ENCODE measurements at places on chromosomes 3 and 15. TPM values are rescaled to one million over a fixed set of nuclear protein-coding genes. Genes with fewer than 3 reads are reported as not detected.

Gene SACM1L
- total RNA-seq: 52.8 TPM

Gene RNU5B-1
- total RNA-seq: not detected

Gene ILDR1
- total RNA-seq: 0.68 TPM

Gene AMIGO3
- total RNA-seq: 3.0 TPM

DNA sequence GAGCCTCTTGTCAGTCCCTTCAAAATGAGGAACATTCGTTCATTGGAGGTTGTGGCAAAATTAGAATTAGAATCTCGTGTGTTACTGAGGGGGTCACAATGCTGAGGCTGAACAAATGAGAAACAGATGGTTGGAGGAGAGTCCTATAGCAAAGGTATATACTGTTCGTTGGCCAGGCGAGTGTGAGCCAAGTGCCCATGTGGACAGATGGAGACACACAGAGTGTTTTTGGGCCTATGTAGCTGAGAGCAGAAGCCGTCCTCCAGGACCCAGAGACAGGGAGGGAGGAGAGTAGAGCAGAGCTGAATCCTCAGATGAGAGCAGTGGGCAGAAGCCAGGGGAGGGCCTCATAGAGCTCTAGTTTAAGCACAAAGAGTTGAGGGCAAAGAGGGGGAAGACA is 98.9 kb downstream of the NR1D2 start:
- no peak for DNase-seq

DNA sequence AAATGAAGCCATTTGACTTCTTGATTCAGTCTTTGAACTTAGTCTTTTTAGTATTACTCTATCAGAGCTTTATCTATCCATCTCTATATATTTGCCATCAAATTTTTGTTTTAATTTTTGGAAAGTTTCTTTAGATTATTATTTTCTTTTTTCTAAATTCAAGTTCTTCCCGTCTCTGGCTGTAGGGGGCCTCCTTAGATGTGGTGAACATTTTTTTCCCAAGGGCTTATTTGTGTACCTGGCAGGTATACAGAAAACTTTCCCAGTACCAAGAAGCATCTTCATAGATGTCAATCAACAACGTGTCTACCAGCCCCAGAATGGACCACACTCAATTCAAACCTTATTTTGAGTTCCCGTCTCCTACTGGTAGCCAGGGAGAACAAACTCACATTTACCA is 486.8 kb upstream of the CNTN4 start:
- no peak for DNase-seq

DNA sequence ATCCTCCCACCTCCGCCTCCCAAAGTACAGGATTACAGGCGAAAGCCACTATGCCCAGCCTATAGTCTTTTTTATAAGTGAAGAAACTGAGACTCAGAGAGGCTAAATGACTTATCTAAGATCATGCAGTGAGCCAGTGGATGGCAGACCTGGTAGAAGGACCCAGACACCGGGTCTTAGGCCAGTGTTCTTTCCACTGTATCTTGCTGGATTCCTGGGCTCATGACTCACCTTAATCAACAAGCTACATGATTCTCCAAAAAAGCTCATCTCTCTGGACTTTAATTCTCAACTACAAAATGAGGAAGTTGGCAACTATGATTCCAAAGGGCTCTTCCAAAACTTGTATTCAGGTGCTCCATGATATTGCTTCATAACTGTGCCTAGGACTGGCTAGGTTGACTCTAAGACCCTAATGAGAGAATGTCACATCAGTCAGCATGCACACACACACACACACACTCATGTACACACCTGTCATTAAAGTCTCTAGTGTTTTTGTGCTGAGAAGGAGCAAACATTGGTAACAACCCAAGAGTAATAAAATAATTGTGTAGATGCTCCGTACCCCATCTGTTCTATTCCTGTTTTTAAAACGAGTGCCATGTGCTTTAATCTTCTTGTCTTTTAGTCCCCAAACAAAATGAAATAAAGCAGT is 89.7 kb upstream of the SLC4A7 start:
- no peak for DNase-seq

GRCh38 chr15:92963794-92964193 is 63.7 kb downstream of the CHD2 start:
- DNase-seq: no peak

- DNase-seq: no peak
These were observed 912.6 kb downstream of the NTRK3 start for GRCh38 chr15:87343966-87344365.

DNA sequence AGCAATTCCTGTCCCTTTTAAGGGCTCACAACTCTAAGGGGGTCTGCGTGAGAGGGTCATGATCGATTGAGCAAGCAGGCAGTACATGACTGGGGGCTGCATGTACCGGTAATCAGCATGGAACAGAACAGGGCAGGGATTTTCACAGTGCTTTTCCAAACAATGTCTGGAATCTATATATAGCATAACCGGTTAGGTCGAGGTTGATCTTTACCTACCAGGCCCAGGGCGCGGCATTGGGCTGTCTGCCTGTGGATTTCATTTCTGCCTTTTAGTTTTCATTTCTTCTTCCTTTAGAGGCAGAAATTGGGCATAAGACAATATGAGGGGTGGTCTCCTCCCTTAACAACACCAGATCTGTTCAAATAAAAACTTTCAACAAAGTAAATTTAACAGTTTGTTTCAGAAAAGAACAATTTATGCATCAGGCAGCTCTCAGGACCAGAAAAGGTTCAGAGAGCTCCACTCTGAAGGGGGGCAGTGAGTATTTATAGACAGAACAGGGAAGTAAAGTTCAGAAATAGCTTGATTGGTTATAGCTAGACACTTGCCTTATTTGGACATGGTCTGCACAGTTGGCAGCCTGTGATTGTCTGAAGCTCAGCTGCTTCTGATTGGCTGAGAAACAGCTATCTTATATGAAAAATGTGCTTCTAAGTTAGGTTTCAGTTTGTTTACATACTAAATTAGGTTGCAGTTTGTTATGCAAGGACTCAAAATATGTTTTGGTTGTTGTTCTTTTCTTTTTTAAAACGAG is 17.2 kb upstream of the B4GALT4 start:
- no peak for DNase-seq

Data from H9 (cell line).